Activated CD8-positive, alpha-beta T cell treated with anti-CD3 and anti-CD28 coated beads for 36 hours (primary cell): ENCODE measurements at places on chromosomes 13 and 19.

GRCh38 chr13:48131533-48131932 is 36.6 kb upstream of the MED4 start:
- no peak for DNase-seq

GRCh38 chr19:56712611-56713276 is 41.2 kb upstream of the ZNF835 start:
- DNase-seq = no peak

DNA sequence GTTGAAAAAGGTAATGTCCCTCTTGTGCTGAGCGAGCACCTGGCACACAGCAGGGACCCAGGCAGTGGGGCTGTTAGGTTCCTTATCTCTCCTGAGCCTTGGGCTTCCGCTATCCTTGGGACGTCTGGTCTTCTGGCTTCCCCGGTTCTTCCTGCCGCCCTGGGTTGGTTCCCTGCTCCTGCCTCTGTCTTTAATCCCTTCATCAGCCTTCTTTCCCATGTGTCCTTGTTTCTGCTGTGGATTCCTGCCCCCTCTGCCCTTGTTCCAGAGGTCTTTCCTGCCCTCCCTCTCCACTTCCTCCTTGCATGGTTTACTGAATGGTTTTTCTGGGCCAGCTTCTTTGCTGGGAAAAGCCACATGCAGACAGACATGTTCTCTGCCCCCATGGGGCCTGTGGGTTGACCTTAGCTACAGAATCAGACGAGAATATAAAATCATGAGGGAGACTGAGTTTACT is 2.6 kb downstream of the EPN1 start:
- no peak for DNase-seq

- no peak for DNase-seq
These were observed 11.1 kb upstream of the VSTM2B start for GRCh38 chr19:29514525-29515232.

DNA sequence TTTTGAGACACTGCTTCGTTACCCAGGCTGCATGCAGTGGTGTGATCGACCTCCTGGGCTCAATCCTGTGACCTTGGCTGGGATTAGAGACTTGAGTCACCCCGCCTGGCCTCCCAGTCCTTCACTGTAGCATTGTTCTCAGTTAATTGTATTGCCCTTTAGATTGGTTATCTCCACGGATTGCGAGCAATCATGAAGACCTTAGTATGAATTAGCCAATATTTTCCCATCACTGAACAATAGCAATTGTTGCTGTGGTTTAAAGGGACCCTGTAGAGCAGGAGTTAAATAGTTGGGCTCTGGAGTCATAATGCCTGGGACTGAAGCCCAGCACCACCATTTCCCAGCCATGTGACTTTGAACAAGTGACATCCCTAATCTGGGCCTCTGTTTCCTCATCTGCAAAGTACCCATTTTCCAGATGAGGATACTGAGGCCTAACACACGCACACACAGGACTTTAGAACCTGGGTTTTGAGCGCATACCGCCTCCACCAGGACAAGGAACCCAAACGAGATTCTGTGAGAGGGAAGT is 8.4 kb downstream of the PPP1R14A start:
- no peak for DNase-seq

GRCh38 chr13:72552731-72553130 is 174.7 kb downstream of the MZT1 start:
- no peak for DNase-seq

DNA sequence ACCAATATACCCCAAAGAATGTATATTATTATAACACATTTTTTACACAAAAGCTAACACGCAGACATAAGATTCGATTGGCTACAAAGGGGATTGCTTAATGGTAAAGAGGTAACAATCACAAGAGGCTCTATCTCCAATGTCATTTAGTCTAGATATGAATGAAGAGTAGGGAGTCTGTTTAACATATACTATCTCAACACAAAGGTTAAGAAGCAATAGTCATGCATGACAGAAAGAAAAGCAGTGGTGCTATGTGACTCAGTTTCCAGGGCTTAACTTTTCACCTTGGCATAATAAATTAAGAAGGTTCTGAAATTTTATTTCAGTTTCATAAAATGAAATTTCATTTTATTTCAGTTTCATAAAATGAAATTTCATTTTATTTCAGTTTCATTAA is 33.3 kb downstream of the UFM1 start:
- no peak for DNase-seq
